ENCODE measurements at places on chromosomes 7 and 10.

DNA sequence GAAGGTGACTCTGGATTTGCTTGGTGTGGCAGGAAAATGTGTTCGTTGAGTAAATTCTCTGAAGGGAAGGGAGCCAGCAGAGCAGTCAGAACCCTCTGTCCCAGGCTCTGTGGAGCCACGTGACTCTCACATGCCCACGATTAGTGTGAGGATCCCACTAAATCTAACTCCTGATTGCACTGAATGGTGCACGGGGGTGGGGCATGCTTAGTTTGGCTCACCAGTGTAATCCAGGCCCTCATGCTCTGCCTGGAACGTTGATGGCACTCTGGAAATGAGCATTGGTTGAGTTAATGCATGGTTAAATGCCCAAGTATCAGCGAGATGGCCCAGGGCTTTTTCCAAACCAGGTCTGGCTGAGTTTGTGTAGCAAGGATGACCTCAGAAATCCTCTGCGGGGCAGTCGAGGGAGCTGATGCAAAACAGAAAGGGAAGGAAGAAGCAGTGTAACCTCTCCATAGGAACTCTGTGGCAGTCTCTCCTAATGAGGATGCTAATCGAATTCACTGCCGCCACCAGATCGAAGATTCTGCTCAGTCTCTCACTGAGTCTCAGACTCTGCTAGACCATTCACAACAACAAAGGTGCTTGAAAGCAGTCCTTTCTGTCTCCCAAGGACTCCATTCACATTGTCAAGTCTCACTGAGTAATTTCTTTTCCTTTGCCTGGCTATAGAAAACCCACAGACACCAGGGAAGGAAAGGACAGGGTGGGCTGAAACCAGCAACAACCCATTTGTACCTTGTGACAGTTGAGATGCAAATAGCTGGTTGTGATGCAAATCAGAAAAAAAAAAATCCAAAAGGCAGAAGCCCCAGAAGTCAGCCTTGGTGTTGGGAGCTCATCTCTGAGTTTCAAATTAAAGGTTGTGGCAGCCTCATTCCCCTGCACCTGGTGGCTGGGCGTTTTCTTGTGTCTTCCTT lies 98.1 kb downstream of the C10orf105 start:
- no peak for DNase-seq

DNA sequence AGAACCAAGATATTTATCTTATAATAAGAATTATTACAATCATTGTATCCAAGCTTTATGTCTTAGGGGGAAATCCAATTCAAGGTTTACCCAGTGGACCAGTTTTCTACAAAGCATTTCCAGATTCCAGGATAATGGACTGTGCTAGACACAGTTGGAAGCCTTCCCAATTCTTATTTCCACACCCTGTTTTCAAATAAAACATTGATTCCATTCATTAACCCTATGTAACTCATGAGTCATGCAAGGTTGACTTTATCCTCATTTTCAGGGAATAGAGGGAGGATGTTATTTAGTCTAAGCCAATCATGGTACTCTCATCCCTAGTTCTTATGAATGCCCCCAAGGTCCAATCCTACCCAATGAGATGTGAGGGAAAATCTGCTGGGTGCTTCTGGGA lies 145.7 kb downstream of the RNLS start:
- no peak for DNase-seq

GRCh38 chr10:101629837-101630632 lies 41.9 kb downstream of the DPCD start:
- no peak for DNase-seq

- no peak for DNase-seq
Measured at GRCh38 chr10:55329796-55330195, 528.8 kb upstream of the PCDH15 start.

DNA sequence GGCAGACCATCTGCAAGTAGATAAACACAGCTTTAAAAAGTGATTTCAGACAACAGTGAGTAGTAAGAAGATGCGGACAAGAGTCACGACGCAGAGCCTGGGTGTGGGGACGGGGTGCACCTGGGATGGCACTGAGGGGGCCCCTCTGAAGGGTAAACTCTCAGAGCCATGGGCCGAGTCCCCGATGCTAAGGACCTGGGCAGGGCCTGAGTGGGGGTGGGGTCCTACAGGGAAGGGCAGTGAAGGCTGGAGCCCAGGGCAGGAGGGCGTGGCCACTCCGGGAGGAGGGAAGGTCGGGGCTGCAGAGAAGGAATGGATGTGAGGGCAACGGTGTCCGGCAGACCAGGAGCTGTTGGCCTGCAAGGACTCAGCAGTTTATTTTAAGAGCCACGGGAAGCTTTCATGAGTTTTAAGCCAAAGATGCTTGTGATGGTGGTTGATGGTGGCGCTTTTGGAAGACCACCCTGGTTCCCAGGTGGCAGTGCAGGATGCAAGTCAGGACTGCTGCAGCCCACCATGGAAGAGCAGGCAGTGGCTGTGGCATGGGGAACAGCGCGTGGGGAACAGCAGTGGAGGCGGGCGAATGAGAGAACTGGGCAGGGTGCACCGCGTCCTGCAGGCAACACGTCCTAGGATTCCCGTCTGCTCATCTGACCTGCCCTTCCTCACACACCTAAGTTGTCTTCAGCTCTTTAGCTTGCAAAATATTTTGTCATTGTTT lies 296.8 kb downstream of the DNAJB6 start:
- DNase-seq = no peak

Measured in stimulated activated CD4-positive, alpha-beta T cell treated with anti-CD3 and anti-CD28 coated beads, Interleukin-1b, Interleukin-23, amount 100 ng/mL, for 1 hour (primary cell).